ENCODE measurements at places on chromosomes 16 and 17.

DNA sequence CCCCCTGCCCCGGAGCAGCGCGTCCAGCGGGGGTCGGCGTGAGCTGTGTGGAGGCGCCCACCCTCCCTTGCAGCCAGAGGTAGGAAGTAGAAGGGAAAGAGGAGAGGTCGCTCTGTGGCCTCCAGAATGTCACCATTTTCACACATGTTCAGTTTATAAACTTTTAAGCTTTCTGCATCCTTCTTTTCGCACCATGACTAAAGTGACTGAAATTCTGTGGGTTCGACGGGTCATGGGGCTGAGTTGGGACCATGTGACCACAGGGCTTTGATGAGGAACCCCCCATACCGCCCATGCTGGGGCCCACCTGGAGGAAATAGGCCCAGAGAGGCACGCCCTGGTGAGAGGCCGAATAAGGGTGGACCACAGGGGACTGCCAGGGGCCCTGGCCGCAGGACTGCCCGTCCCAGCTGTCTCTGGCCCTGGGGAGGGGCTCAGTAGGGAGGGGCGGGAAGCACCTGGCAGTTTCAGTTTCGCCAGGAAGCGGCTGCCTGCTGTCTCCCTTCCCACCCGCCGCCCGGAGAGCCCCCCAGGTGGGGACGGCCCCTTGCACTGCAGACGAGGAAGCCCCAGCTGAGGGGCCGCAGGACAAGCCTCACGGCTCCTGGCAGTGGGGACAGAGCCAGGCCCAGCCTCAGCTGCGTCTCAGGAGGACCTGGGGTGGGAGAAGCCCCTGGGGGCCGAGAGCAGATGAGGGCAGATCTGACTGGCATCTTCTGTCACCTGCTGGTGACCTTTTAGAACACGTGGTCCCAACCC lies 9.0 kb downstream of the CBFA2T3 start:
- no peak for DNase-seq

- DNase-seq: no peak
Measured at GRCh38 chr16:89341697-89342694, 124.5 kb downstream of the ZNF778 start.

DNA sequence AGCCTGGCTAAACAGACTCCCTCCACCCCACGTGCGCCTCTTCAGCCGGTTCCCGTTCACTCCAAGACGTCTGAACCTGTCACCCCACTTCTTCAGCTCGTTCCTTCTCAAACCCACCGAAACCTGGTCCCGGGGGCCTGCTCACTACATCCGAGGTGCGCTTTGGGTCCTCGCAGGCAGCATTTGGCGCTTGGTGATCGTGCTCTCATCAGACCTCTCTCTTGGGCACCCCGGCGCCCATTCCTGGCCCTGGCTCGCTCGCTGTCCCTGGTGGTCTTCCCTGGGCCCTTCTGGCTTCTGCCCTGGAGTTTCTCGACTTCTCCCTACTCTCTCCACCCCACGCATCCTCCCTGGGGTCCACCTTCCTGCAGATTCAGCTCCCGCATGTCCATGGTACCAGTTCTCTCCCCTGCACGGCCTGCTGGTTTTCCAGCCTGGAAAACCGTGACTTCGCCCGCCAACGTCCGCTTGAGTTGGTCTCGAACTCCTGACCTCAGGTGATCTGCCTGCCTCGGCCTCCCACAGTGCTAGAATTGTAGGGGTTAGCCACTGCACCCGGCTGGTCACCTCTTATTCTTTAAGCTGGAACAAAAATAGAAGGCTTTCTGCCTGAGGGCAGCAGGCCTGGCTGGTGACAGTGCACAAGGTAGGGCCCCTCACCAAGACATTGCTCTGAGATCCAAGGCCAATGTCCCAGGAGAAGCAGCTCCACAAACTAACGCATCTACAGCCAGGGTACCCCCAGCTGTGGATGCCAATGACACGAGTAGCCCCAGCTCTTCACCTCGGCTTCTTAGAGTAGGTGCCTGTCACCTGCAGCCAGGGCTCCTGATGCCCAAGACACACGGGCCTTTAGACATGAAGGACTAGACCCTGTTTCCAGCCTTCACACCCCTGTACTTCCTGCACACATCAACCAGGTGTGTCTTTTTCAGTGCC lies 1.1 kb upstream of the MEAK7 start:
- DNase-seq: no peak

DNA sequence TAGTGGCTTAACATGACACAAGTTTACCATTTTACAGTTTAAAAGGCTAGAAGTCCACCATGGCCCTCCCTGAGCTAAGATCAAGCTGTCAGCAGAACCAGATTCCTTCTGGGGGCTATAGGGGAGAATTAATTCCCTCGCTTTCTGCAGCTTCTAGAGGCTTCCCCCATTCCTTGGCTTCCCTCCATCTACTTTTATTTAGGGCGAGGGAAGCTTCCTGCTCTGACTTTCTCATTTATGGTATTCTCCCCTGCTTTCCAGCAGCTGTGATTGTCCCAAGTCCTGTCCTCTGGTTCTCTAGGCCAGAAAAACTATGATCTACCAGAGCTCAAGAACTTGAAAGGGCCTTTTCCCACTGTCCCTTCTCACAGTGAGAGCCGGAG lies 4.3 kb downstream of the CETP start:
- no peak for DNase-seq

- no peak for DNase-seq
Measured at GRCh38 chr17:68204736-68205135, 43.1 kb upstream of the AMZ2 start.

- no peak for DNase-seq
Measured at GRCh38 chr17:213286-214105, 32.0 kb upstream of the DOC2B start.

DNA sequence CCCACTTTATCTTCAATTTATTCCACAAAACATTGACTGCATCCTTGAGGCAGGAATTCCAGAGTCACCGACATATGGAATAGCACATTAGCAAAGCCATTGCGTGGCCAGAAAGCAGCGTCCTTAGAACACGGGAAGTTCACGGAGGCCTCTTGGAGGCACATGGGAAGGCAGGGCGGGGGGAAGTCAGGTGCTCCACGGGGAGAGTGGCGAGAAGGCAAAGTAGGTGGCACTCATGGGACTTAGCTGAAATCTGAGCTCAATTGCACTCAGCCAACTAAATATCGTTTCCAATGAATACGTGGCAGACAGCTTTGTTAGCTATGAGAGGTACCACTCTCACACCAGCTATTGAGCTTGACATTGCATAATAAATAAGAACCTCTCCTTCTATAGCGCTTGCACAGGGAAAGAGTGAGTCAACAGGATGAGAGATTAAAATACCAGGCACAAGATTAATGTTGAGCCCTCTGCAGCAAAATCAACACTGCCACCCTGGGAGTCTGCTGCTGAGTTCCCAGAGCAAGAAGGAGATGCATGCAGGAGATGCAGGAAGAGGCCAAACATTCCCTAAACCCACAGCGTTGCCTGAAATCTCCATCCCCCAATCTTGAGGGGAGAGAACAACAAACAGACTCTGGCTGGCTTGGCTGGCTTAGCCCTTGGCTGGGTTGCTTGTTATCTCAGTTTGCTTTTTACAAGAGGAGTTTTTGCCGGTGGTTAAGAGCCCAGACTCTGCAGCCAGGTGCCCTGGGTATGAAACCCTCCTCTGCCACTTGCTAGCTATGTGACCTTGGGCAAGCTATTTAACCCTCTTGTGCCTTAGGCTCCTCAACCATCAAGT lies 28.8 kb downstream of the ABCC12 start:
- DNase-seq: no peak

DNA sequence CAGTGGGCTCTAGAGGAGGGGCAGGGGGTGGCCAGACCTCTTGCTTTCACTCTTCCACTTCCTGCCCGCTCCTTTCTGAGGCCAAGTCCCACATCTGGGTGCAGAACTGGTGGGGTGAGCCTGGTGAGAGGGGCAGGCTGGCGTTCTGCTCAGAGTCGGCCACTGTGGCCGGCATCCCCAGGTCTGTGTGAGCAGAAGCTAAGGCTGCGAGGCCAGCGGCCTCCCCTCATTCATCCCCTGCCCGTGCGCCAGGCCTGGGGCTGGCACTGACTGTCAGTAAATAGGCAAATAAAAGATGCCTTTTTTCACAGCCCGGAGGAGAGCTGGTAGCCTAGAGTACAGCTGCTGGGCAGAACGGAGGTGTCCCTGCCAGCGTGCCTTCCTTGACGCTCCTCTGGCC lies 1.2 kb downstream of the DEF8 start:
- DNase-seq: no peak

DNA sequence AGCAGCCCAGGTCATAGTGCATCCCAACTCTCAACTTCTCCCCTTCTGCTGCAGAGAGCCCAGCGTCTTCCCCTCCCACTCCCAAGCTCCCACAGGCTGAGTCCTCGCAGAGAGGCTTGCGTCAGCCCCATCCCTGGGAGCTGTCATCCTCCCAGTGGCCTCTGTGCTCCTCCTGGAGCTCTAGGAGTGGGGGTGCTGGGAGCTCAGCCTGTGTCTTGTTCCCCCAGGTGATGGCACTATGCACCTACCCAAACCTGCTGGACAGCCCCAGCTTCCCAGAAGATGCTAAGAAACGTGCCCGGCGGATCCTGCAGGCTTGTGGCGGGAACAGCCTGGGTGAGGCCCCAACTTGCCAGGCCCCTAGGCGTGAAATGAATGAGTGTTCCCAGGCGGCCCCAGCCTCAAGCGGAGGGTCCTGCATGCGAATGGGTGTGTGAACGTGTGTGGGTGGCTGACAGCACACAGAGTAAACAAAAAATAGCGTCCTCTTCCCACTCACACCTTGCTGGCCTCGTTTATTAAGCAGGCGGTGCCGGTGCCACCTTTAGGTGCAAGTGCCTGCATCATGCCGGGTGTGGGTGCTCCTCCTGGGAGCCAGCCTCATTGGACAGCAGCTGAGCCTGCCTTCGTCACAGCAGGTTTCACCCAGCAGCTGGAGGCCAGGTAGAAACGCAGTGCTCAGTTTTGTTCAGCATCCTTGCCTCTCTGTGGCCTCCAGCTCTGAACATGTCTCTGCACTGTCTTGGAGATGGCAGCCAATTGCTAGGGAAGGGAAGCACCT lies 16.5 kb downstream of the GPT2 start:
- DNase-seq: no peak

DNA sequence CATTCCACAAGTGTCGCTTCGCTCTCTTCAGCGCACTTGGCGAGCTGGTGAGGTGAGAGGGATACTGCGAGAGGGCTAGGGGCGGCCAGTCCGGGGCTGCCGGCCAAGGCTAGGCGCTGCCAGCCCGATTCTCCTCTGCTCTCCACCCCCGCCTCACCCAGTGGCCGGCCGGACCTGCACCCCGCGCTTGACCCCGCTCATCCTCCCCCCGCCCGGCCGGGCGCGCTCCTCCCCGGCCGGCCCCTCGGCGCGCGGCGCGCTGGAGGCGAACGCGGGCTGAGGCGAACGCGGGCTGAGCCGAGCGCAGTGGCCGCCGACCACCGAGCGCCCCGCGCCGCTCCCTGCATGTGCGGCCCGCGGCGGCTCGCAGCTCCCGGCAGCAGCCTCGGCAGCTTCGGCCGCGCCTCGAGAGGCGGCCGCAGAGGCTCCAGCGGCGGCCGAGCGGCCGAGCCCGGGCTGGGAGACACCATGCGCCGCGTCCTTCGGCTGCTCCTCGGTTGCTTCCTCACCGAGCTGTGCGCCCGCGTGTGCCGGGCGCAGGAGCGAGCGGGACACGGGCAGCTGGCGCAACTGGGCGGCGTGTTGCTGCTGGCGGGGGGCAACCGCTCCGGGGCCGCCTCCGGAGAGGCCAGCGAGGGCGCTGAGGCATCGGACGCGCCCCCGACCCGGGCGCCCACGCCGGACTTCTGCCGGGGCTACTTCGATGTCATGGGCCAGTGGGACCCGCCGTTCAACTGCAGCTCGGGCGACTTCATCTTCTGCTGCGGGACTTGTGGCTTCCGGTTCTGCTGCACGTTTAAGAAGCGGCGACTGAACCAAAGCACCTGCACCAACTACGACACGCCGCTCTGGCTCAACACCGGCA lies at the start of gene SHISA9:
Gene SHISA9, plus strand, starts transcription at position 2 of the 865 bp plus-strand sequence.
- no peak for DNase-seq

- no peak for DNase-seq
Measured at GRCh38 chr17:7479213-7480088, at the start of gene ZBTB4. Gene ZBTB4 (minus strand): TSS chr17:7479631. CDS start chr17:7466801, 12,830 bp downstream.

DNA sequence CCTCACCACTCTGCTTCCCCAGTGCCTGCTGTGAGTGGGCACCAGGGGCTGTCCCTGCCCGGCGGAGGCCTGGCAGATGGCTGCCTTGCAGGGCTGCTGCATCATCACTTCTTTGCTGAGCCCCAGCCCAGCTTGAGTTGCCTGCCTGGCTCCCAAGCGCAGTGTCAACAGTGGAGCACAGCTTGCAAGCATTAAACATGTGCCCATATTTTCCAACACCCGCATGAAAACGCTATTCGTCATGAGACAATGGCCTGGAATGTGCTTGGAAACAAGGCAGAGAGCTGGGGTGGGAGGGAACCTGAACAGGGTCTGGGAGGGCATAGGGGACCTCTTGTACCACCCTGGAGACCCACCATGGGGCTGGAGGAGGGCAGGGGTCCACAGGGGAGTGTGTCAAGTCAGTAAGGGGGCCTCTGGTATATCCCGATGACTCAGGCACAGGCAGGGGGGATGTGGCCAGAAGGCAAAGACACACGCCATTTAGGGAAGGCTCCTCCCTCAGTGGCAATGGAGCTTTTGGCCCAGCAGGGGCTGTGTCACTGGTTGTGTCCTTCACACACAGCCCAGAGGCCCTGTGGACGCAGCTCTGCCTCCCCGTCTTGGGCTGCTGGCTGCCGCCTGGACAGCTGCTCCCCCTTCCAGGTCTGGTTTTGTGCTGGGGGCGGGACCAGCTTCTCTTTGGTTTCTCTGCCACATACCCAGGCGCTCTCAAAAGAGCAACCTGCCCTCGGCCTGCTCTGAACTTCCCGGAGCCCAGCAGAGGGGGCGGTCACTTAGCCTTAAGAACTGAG lies 17.4 kb upstream of the MTSS2 start:
- DNase-seq: no peak

DNA sequence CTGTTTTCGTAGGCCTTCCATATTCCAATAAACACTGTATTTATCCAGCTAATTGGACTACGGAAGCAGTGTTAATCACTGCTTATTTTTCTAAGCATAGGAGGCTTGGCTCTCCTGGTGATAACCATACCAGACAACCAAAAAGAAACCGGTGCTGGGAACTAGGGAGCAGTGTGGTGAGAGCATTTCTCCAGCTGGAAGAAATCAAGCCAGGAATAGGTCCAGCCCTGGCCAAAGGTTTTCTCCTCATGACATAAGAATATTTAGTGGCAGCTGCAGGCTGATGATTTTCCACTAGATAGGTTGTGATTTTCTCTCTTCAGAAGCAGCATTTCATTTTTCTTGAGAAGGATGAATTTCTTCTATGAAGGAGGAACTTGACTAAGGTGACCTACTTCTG lies 141.5 kb downstream of the TRIM37 start:
- no peak for DNase-seq

DNA sequence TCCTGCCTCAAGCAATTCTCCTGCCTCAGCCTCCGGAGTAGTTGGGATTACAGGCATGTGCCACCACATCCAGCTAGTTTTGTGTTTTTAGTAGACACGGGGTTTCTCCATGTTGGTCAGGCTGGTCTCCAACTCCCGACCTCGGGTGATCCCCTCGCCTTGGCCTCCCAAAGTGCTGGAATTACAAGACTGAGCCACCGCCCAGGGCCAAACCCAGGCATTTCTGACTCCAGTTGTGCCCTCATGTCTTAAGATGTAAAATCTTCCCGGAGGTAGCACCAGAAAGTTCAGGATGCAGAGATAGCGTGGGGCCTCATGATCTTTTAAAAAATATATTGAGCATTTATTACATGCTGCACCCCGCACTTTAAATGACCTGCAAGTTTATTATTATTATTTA lies 12.8 kb upstream of the SMG1 start:
- DNase-seq: no peak

- no peak for DNase-seq
Measured at GRCh38 chr17:4641297-4642195, at the start of gene ALOX15. Gene ALOX15 (minus strand): TSS chr17:4641678. CDS start chr17:4641651, 27 bp downstream.

GRCh38 chr16:22660441-22661160 lies 149.9 kb downstream of the NPIPB5 start:
- DNase-seq: peak; percentile 62

GRCh38 chr16:81925016-81925415 lies 86.3 kb downstream of the SDR42E1 start:
- DNase-seq: no peak
